ENCODE measurements at places on chromosomes 2 and 18. TPM values are rescaled to one million over a fixed set of nuclear protein-coding genes. Genes with fewer than 3 reads are reported as not detected.

DNA sequence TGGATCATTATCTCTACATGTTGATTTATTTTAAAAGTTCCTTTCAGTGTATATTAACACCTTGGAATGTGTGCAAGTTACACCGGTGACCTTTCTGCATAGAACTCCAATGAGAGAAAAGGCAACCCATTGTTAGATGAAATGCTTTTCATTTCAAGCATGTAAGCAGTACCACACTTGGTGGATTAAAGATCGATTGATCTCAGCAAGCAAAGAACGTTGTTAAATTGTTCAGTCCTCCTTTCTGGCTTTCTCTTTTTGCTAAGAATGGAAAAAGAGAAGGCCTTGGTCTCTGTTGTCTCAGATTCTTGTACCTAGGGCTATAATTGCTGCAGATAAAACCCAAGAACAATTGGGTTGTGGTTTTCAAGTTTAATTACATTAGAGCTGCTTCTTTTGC, 843.0 kb downstream of the DPP10 start:
- DNase-seq = no peak

- DNase-seq = no peak
Observed at GRCh38 chr2:158716921-158717320, 78.2 kb upstream of the DAPL1 start.

Gene HAUS1
- polyA plus RNA-seq = 26.7 TPM

Gene DSG4
- polyA plus RNA-seq = 0.08 TPM

Gene IL36B
- not detected for polyA plus RNA-seq

Gene NMUR1
- polyA plus RNA-seq = 0.19 TPM

- DNase-seq = no peak
Observed at GRCh38 chr18:9105420-9105819, 2.9 kb downstream of the NDUFV2 start.

Gene ATP8B1
- 3.5 TPM for polyA plus RNA-seq

- no peak for DNase-seq
Observed at GRCh38 chr2:67876176-67876575, 186.6 kb downstream of the C1D start.

GRCh38 chr2:101426822-101427221, 39.5 kb upstream of the CREG2 start:
- no peak for DNase-seq

- DNase-seq = no peak
Observed at GRCh38 chr18:38551881-38552280, 986.3 kb upstream of the CELF4 start.

DNA sequence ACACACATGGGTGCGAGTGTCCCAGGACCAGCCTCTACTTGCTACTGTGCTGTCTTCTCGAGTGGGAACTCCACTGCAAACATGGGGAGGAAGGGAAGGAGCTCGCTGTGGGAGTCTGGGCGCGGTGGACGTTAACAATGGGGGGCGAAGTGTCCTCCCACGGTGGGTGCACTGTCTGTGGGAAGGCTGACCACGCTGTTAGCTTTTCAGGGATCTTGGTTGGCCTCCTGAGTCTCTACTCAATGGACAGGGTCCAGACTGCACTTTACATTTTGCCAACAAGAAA, 146.7 kb downstream of the MBP start:
- no peak for DNase-seq

Gene ACOXL
- 0.12 TPM for polyA plus RNA-seq

DNA sequence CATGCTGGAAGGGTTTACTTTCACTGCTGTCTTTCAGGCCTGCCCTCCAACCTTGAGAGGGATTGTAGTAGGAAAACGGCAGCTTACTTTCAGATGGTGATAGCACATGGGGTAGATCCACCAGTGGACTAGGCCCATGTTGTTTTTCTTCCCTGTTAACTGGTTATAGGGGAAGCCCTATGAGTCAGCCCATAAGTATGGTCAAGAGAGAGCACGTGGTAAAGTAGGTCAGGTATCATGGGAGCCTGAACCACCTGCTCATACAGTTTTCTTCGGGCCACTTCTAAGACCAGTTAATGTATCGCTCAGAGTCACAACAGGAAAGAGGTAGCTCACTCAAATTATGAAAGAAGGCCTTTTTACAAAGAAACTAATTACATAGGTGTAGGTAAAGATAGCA, 33.0 kb downstream of the PDK1 start:
- DNase-seq = no peak

- DNase-seq = no peak
Observed at GRCh38 chr2:128754246-128754724, 435.6 kb upstream of the HS6ST1 start.

DNA sequence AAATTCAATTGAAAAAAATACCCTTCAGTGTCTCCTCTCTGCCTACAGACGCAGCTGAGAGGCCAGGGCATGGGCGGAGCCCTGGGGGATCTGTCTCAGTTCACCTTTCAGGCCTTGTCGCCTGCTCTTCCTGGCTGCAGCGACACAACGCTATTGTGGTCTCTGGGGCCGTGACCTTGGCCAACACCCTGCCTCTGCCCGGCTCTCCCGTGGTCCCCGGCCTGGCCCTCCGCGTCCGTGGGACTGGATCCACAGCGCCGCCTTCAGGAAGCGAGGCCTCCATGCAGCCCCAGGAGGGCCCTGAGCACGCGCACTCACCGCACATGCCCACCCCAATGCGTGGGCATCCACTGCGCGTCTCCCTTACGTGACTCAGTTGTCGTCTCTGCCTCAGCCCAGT, 81.1 kb downstream of the MRPS9 start:
- DNase-seq = no peak

Gene RIT2
- polyA plus RNA-seq = not detected

GRCh38 chr18:58263055-58263957, 219.3 kb downstream of the NEDD4L start:
- DNase-seq = no peak

GRCh38 chr18:57581301-57581934, 5.1 kb downstream of the FECH start:
- DNase-seq = no peak

Gene SALL3
- 0.11 TPM for polyA plus RNA-seq

Gene TRAK2
- polyA plus RNA-seq = 35.8 TPM

DNA sequence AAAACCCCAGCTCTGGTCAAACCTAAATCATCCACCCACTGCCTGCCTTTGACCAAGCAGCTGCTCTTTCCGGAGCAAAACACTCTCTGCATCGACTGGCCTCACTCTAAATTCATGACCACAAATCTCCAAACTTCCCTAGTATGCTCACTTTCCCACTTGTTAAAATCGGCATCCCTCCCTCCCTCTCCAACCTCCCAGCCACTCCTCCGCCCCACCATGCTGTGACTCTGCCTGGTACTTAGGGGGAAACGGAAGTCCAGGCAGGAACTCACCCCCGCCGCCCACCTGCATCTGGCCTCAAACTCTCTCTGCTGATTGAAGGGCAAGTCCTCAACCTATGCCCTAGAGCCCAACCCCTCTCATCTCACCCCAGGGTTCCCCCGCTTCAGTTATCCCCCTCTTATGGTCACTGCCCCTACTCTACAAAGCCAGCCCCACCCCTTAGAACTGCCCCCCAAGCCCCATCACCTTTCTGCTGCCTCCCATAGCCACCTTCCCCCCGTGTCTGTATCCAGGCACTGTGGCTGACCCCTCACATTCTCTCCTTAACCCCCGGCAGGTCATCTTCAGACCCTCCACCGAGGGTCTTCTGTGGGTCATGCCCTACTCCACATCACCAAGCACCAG, 3.8 kb upstream of the ADRA2B start:
- DNase-seq = no peak

DNA sequence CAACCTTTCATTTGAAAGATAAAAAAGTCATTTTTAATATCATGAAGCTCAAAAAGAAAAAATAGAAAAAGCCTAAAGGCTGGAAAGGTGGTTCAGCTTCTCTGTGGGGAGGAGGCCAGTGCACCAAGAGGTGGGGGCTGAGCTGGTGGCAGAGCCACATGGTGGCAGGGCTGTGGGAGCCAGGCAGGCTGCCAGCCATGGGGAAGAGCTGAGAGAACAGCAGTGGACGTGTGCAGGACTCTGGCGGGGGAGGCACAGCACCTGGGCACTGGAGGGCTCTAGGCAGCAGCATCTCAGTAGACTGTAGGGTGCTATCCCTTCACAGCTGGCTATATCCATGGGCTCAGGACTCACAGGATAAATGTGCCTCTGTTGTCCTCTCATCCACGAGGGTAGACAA, 47.8 kb downstream of the STK25 start:
- no peak for DNase-seq

Gene CRYGC
- polyA plus RNA-seq = not detected

DNA sequence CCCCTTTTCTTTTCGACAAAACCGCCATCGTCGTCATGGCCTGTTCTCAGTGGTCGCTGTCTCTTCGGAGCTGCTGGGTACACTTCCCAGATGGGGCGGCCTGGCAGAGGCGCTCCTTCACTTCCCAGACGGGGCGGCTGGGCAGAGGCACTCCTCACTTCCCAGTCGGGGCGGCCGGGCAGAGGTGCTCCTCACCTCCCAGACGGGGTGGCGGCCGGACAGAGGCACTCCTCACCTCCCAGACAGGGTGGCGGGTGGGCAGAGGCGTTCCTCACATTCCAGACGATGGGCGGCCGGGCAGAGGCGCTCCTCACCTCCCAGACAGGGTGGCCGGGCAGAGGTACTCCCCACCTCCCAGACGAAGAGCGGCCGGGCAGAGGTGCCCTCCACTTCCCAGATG, 138.9 kb downstream of the DTNB start:
- no peak for DNase-seq

GRCh38 chr2:45214550-45214949, 205.3 kb upstream of the SIX2 start:
- DNase-seq = no peak

Gene TFCP2L1
- polyA plus RNA-seq = 0.45 TPM

Gene CCDC141
- polyA plus RNA-seq = 20.9 TPM

GRCh38 chr18:23772327-23773024, 83.2 kb downstream of the LAMA3 start:
- no peak for DNase-seq

DNA sequence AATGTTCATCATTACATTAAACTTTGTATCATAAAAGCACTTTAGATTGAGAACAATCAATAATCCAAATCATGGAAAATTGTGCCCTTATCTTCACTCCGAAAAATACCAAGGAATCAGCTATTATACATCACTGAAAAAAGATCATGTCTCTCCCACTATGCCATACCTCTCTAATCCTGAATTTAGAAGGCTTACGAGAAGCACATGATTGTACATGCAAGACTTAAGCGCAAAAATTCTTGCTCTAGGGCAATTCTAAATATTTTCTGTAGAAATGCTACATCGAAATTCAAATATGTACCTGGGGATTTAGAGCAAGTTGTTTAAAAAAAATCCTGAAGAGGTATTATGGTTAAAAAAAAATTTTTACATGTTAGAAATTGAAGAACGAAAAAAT, 1.3 kb downstream of the CYTIP start:
- no peak for DNase-seq

DNA sequence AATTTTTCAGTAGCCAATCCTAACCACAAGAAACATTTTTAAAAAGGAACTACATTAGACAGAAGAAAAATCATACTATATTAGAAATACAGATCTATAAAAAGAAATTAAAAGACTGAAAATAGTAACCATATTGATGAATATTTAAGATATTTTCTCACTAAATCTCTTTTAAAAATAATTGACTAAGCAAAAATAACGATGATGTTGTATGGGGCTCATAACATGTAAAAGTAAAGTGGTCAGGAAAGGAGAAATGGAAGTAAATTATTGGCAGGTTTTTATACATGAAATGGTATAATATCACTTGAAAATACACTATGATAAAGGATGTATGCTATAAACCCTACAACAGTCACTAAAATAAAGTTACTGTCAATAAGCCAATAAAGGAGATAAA, 5.4 kb downstream of the WDPCP start:
- no peak for DNase-seq

- DNase-seq = no peak
Observed at GRCh38 chr2:234593636-234594035, 96.8 kb upstream of the ARL4C start.

Gene EFR3B
- 4.4 TPM for polyA plus RNA-seq

Gene DSG1
- not detected for polyA plus RNA-seq

- DNase-seq = peak; percentile 1
Observed at GRCh38 chr2:155372969-155373368, 674.5 kb downstream of the KCNJ3 start.

Gene TTC27
- polyA plus RNA-seq = 18.3 TPM

Gene NPPC
- polyA plus RNA-seq = 3.2 TPM

DNA sequence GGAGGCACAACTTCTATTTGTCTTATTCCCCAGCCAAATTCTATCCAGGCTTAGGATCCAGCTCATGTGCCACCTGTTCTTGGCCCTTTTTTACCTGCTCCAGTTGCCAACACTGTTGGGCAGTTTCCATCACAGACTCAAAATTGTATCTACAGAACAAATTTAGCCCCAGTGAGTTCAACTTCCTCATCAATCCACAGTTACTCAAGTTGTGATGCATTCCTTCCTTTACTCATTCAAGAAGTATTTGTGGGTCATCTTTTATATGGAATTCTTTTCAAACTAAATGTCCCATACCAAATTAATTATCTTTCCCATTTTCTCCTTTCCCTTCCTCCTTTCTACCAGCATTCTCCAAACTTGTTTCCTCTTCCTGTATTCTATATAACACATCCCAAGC, 12.7 kb upstream of the DDX18 start:
- DNase-seq = no peak

Gene EDAR
- 0.13 TPM for polyA plus RNA-seq

Gene FBXO15
- polyA plus RNA-seq = not detected

DNA sequence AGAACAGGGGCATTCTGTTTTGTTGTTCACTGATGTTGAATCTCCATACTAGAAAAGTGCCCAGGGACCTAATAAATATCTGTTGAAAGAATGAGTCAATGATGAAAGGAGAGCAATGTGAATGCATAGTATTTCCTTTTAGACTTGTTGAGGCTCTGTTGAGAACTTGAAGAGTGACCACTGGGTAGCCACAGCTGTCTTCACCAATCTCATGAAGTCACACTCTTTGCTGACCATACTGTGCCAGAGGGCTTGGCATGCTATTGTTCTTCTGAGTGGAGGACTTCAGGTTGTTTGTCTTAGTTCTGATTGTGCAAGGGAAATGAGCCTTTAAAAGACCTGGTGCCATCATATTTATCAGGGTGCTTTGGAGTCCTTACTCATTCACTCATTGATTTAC, 41.6 kb upstream of the NT5C1B start:
- no peak for DNase-seq

Gene GATA6
- polyA plus RNA-seq = 1.4 TPM

Measured in muscle of arm (tissue), 14 donors.